HAP-1 (cell line): ENCODE measurements at places on chromosomes 5 and 9.

- no peak for DNase-seq
Observed at GRCh38 chr5:141121563-141121962, at the start of gene PCDHB4. Gene PCDHB4, plus strand, starts transcription at chr5:141121818. Its CDS starts 181 bp downstream, at chr5:141121999.

DNA sequence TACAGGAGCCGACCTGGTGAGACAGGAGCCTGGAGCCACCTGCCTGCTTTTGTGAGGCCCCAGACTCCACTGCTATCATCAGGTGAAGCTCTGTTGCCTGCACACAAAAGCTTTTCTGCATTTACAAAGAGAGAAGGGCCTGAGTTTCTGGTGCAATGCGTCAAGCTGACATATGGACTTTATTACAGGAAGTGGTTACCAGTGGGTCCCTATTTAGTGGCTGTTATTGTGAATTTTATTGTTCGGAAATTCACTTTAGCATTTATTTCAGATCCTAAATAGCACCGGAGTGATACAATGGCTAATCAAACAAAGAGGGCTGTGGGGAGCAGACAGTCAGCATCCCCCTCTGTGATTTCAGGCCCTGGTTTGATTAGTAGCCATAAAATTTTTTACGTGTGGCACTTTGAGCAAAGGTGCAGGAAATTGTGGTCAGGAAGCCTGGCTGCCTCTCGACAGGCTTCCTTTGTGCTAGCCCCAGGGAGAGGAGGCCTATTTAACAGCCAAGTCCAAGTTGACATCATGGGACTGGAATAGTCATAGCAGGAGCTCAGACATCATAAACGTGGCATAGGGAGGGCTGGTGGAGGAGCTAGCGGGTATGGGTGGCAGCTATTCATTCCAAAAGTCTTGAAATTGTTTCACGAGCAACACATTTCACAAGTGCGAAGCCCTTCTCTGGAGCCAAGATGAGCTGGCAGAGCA is 8.4 kb downstream of the TGFBI start:
- DNase-seq, result no peak

DNA sequence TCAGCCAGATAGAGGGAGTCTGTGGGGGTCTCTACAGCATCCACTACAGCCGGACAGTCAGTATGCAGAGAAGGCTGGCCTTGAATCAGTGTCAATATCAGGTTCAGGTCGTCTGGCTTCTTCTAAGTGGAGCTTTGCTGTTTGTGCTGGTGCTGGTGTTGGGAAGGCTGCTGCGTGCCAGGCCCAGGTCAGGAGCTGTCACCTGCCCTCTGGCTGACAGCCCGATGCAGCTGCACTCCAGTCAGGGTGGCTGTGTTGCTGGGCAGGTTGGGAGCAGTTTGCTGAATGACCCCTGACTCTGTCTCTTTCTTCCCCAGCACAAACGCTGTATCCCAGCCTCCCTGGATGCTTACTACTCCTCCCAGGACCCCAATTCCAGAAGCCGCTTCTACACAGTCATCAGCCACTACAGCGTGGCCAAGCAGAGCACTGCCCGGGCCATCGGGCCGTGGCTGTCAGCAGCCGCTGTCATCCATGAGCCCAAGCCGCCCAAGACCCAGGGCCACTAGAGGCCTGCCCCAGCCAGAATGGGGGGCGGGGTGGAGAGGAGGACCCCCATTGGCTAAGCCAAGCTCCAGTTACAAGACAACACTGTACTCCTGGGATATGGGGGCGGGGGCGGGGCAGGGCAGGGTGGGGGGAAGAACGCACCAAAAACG is 61.6 kb downstream of the NSG2 start:
- no peak for DNase-seq

- no peak for DNase-seq
Observed at GRCh38 chr5:66958201-66958979, 238.2 kb downstream of the CD180 start.

- DNase-seq, result peak; percentile 5
Observed at GRCh38 chr9:16039218-16039987, 486.6 kb downstream of the CCDC171 start.

- no peak for DNase-seq
Observed at GRCh38 chr9:120736881-120737280, 22.6 kb upstream of the MEGF9 start.

GRCh38 chr9:76112151-76112550 is 221.7 kb downstream of the PCSK5 start:
- no peak for DNase-seq

DNA sequence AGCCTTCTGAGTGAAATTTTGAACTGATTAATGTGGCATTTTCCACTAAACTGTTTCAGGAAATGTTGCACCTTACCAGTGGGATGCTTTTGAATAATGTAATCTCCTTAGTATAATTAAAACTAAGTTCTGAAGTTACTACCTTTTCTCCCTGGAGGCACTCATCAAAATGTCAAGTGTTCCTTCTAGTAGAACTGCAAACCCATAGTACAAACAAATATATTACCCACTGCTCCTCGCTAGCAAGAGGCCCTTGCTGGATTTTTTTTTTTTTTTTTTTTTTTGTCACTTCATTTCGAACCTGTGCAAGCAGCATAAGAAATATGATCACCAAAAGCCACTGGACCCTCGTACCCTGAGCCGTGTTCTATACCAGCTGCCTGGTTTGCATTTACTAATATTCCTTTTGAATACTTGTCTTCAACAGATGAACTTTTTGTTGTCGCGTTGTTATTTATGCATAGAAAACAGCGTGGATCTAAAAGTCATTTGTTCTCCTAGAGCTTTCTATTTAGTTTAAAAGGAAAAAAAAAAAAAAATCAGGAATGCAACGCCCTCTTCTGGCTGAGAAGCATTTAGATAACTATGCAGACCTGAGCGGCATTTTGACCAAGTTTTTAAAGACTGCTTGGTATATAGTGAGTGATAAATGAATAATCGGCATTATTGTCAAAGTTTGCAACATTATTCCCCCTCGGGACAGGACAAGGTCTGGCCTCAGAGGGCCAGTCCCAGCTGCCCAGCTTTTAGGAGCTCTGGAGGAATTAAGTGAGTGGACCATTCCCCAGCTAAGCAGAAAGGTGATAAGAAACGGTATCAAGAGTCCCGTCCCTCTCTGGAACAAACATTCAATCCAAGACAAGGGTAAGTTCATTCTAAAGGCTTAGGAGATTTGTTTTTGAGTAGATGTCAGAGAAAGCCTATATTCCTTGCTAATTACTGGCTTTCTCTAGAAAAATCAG is 162.5 kb upstream of the KIF2A start:
- DNase-seq, result no peak

DNA sequence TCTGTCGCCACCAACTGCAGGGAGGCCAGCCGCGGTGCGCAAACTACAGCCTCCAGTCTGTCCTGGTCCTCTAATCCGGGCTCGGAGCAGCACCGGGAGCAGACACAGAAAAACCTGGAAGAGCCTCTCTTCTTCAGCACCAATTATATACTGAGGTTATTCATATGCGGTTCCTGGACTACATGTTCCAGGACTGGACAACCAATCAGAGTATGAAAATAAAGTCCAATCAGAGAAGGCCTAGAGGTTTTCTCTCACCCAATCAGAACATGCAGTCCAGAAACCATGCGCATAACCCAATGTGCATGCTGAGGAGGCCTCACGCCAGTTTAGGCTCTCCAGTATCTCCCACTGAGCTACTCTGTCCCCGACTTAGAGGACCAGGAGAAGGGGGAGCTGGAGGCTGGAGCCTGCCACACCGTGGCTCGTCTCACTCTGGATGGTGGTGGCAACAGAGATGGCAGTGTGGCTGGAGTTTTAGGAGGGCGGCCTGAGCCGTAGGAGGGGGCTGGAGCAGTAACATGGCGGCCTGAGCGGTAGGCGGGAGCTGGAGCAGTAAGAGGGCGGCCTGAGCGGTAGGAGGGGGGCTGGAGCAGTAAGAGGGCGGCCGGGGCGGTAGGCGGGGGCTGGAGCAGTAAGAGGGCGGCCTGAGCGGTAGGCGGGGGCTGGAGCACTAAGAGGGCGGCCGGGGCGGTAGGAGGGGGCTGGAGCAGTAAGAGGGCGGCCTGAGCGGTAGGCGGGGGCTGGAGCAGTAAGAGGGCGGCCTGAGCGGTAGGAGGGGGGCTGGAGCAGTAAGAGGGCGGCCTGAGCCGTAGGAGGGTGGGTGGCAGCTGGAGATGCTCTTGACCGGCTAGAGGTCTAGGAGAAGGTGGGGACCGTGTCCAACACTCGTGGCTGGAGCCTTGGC is 20.4 kb upstream of the TRIM52 start:
- no peak for DNase-seq

DNA sequence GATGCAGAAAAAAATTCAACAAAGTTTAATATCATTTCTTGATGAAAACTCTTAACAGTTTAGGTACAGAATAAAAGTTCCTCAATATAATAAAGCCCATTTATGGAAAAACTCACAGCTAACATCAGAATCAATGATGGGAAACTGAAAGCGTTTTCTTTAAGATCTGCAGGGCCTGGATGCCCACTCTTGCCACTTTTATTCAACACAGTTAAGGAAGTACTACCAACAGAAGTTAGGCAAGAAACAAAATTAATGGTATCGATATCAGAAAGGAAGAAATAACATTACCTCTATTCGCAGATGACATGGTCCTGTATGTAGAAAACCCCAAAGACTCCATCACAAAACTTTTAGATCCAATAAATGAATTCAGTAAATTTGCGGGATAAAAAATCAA is 542.4 kb upstream of the RGMB start:
- DNase-seq, result no peak

DNA sequence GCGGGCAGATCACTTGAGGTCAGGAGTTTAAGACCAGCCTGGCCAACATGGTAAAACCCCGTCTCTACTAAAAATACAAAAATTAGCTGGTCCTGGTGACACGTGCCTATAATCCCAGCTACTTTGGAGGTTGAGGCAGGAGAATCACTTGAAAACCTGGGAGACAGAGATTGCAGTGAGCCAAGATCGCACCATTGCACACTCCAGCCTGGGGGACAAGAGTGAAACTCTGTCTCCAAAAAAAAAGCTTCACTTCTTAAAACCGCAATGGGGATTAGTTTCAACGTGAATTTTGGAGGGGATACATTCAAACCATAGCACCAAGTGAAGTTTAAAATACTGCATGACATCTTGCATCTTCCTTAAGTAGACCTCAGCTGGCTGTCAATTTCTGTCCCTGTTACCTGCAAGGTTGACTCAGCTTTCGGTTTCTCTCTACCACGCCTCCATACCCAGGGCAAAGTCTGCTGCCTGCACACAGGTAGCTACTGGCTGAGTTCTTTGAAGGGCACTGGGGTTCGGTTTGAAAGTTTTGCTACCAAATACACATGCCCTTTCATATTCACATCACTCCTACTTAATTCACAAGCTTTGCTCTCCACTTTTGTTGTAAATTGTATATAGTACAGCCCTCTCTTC is 69.3 kb downstream of the KIAA1958 start:
- no peak for DNase-seq

- DNase-seq, result no peak
Observed at GRCh38 chr9:136372561-136373299, 739 bp downstream of the CARD9 start.

DNA sequence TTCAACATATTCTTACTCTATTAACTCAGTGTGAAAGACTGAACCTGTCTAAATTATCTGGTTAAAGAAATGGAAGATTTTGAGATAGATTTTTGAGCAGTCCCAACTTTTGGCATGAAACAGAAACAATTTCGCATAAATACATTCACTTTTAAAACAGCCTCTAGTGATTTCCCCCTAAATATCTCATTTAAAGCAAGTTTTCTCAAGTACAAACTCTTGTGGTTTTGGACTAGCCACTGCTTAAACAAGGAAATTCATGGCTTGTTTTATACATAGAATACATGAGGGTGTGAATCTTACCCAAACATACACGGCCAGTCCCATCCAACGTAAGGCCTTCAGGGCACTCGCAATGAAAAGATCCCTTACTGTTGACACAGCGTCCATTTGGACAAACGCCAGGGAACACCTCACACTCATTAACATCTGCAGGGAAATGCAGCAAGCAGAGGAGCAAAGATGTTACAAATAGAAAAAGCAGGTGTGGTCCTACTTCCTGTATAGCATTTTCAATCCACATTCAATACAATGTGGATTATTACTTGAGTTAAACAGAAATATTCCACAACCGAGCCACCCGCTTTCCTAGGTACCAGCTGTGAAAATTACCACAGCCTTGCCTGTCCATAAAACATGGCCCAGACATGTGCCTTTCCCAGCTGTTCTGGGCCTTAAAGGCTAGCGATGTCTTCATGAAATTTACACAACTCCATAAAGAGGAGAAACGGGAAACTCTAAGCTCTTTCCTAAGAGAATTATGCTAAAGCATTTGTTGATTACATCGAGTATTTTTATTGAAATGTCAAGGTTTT is 188.8 kb downstream of the FBN2 start:
- peak; percentile 54 for DNase-seq

- DNase-seq, result no peak
Observed at GRCh38 chr9:35795695-35796094, 4.3 kb downstream of the NPR2 start.

DNA sequence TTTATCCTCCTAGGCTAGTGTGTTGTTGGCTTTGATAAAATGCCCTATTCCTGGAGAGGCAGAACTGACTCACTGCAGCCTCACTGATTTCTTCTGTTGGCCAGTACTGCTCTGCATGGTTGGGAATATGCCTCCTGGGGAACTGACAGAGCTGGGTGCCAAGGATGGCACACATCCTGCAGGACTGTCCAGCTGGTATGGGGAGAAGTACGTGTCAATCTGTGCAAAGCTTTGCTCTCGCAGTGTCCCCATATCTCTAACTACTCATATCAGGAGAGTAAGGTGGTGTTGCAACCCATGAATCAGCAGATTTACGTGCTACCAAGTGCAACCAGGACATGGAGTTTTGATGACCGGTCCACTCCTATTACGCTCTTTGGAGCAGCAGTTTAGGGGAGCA is 74.7 kb downstream of the TEK start:
- DNase-seq, result no peak

- DNase-seq, result no peak
Observed at GRCh38 chr5:151196556-151197290, 27.2 kb downstream of the CCDC69 start.

GRCh38 chr9:73116031-73116430 is 35.6 kb upstream of the ANXA1 start:
- DNase-seq, result no peak

DNA sequence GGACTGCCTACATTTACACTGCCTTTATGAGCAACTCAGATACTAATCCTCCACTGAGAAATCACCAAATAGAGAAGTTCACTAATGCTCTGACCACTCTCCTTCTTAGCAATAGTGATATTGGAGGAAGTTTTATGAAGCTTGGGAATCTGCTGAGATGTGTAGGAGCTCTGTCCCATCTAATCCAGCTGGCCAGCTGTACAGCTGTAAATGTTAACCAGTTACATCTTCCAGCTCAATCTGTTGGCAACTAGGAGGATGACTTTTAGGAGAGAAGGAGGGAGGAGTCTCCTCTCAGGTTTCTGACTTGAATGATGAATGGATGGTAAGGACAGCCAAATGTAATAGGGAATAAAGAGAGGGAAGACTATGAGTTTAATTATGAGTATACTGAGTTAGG is 36.3 kb upstream of the LRRC19 start:
- DNase-seq, result no peak
